ENCODE measurements at places on chromosomes 6 and 20.

DNA sequence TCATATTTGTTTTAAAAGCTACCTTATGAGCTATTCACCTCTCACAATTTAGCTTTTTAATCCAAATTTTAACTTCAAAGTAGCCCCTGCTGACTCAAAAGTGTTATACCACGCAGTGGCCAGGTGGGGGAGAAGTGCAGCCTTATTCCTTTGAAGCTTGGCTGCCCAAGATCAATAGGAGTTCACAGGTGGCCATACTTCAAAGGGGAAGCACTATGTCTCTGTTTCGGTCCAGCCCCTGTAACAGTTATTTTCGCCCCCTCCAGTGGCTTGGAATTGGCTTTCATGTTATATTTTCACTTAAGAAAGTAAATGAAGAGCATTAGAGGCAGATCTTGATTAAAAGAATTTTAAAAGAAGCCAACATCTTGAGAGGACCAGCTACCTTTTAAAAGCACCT, 608.4 kb downstream of the EPHA7 start:
- DNase-seq: peak; percentile 25

- no peak for DNase-seq
Measured at GRCh38 chr6:35782424-35782823, 1.6 kb downstream of the CLPSL1 start.

- DNase-seq: no peak
Measured at GRCh38 chr6:123462152-123462551, 174.6 kb downstream of the TRDN start.

GRCh38 chr6:151313066-151313491, 73.3 kb downstream of the AKAP12 start:
- no peak for DNase-seq

- DNase-seq: no peak
Measured at GRCh38 chr6:33863084-33863483, 59.3 kb upstream of the MLN start.

DNA sequence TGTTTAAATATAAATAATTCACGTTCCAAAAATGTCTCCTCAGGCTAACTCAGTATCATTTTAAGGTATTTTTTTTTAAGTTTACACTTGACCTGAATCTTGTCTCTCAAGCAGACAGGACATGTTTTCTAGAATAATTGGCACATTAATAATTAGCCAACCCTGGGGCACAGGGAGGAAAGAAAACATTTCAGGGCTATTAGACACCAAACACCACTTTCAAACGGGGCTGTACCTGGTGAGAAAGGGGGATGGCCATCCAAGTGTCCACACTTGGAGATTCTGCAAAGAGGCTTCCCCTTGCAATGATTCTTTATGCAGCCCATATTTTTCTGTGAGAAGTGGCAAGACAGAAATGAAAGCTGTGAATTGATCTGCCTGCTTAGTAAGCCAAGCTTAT, 560.8 kb downstream of the CD109 start:
- no peak for DNase-seq
